ENCODE measurements at places on chromosomes 13 and 19. TPM values are rescaled to one million over a fixed set of nuclear protein-coding genes. Genes with fewer than 3 reads are reported as not detected.

GRCh38 chr13:100634696-100635095, 39.9 kb downstream of the TMTC4 start:
- DNase-seq, result no peak

Gene CBARP
- polyA plus RNA-seq, result 11.2 TPM

Gene KLF1
- 1.3 TPM for polyA plus RNA-seq

Gene VSTM1
- not detected for polyA plus RNA-seq
